ENCODE measurements at places on chromosomes 2 and 18.

DNA sequence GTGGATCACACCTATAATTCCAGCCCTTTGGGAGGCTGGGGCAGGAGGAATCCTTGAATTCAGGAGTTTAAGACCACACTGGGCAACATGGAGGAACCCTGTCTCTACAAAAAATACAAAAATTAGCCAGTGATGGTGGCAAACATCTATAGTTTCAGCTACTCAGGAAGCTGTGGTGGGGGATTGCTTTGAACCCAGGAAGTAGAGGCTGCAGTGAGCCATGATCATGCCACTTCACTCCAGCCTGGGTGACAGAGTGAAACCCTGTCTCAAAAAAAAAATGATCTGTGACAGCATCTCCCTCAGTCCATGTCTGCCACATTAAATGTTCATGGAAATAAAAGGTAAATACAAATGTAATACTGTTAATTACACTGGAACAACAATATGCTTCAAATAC, 121.4 kb upstream of the COL5A2 start:
- DNase-seq, result no peak

DNA sequence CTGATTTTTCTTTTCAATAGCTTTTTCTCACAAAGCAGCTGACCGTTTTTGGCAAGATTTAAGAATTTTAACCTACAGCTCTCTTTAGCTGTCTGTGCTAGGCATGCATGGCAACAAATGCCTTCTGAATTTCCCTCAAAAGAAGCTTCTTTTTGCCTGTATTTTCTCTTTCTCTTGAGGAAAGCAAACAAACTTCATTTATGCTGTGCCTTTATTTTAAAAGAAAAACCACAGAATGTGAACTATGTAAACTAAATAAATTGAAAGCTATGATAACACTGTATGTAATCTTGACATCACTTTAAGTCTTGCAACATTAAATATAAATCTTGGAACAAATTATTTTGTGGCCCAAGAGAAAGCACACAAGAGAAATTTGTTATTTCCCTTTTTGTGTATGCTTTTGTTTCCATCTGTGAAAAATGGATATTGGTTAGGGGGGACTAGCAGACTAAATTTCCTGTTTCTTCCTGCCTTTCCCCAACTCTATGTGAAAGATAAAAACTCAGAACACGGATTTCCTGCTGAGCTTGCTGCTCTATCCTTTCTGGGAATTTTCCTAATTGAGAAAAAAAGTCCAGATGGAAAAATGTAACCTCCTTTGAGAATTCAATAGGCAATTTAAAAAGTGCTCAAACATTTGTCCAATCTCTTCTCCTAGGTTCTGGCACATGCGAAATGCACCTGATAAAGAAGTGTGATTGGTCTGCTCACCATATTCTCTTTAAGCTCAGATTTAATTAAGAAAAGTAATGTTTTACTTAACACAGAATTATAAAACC, 20.9 kb upstream of the TFPI start:
- DNase-seq, result no peak

DNA sequence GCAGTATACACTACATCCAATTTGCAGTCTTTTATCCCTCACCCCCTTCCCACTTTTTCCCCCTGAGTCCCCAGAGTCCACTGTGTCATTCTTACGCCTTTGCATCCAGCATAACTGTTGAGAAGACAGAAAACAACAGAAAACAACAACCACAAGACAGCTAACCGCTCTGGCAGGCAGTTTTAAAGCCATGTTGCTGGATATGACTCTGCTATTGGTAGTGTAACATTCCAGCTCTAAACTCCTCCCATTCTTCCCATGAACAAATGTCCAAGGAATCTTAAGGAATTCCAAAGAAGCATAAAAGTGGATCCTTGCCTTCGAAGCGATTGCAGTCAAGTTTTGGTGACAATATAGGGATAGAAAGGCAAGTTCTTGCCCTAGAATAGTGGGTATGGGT, 599.1 kb downstream of the NYAP2 start:
- no peak for DNase-seq

- DNase-seq, result no peak
These were observed 1634.6 kb upstream of the CELF4 start for GRCh38 chr18:39200153-39200552.

GRCh38 chr2:16507655-16508489, 157.8 kb downstream of the CYRIA start:
- peak; percentile 11 for DNase-seq

DNA sequence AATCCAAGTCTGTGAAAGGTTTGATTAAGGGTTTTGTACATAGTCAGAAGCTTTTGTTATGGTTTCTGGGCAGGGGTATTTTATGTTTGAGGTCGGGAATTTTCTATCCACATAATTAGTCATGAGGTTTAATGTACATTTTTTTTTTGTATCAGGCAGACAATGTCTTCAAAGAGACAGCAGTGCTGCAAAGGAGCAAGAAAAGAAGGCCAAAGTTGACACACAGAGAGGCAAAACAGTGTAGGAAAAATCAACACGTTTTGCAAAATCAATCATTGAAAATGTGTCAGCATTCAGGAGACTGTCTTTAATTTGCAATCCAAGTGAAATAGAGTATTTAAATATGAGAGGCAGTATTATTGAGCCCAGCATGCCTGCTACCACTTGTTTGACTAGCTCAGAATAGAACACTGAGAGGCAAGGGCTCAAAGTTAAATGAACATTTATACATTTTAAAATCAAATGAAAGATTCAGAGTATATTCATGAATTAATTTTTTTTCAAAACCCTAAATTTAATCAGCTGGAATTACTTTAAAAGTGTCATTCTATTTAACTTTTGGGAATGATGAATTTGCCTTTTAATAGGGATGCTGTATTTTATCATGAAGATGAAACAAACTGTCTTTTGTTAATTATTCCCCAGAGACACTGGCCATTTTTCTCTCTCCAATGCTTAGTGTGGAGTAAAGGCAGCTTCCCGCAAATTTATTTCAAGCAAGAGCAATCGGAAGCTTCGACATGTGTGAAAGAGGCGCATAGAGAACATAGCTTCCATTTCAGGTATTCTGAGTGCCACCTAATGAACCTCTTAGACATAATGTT, 11.3 kb downstream of the VRK2 start:
- DNase-seq, result no peak

GRCh38 chr2:53600815-53601214, 166.8 kb upstream of the CHAC2 start:
- no peak for DNase-seq

DNA sequence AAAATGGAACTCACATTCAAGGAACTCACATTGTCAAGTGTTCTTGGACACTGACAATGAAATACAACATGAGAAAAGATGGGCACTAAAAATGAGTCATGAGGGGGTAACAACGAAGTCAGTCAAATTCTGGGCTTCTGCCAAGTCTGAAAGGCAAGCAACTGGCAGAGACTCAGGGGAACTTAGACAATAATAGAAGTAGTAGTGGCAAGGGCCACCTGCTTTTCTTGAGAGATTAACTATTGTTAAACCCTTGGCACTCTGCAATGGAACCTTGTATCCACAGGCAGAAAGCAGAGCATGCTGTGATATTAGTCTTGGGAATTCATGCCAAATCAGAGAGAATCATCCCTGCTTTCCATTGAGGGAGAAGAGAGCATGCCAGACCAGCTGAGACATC, 382.6 kb upstream of the CDH2 start:
- no peak for DNase-seq

DNA sequence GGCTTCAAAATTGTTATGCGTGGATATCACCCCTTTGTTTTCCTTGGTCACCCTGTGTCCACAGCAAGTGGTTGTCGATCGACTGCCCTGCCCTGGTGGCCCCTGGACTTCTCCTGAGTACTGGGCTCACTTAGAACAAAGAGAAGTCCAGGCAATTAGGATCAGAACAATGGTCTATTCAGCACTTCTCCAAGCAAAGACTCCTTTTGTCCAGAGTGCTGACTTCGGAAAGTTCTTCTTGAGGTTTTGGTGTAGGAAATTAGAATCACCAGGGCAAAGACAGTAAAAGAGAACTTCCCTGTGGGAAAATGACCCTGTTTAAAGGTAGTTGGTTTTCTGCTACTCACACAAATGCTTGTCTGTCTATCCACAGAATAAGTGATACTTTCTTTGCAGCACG, 173.9 kb downstream of the FHOD3 start:
- no peak for DNase-seq

DNA sequence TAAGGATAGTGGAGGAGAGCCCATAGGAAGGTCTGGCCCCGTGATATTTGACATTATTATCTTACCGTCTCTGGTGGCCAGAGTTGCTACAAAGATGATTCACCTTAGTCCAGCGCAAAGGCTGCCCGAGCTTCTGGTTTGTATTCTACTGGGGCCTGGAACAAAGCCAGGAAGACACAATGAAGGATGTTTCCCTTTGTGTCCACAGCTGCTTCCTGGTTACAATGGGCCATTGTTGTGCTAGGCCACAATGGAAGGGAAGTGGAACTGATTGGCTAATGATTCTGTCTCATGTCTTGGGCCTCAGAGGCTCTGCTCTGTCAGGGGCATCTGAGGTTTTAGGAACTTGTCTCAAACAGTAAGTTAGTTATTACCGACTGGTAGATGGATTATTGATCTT, 132.2 kb downstream of the TDRD15 start:
- DNase-seq, result no peak

GRCh38 chr2:185745864-185746859, 7.6 kb downstream of the FSIP2 start:
- no peak for DNase-seq

DNA sequence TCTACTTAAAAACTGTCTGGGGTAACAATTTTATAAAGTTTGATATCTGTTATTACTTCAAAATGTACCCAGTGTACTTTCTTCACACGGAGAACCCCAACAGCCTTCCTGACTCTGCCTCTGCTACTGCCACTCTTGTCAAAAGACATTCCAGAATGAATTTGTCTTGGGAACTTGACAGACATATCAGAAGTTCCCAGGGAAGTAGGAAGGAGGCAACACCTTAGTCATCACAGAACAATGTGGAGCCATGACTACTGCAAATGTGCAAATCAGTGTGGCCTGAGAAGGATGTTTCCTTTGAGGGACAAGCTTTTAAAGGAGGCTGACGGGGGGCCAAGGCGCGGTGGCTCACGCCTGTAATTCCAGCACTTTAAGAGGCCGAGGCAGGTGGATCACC, 133.8 kb upstream of the RNF152 start:
- DNase-seq, result peak; percentile 35

- no peak for DNase-seq
These were observed 95.3 kb downstream of the FSIP2 start for GRCh38 chr2:185833864-185834263.

DNA sequence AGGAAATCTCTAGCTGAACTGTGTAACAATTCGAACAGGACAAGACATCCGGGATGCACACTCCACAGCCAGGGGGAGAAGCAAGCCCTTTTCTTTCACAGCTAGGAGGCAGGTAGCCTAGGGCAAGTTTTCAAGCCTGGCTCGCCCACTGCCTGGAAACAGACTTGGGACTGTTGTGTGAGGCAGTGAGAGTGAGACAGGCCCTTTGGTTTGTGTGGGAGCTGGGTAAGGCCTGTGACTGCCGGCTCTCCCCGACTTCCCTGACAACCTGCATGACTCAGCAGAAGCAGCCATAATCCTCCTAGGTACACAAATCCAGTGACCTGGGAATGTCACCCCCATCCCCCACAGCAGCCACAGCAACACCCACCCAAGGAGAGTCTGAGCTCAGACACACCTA, 179.7 kb downstream of the WDPCP start:
- DNase-seq, result no peak

- no peak for DNase-seq
These were observed 4.5 kb downstream of the CXCR2 start for GRCh38 chr2:218130377-218130776.

- DNase-seq, result no peak
These were observed 13.6 kb downstream of the AQP12A start for GRCh38 chr2:240705204-240705791.

DNA sequence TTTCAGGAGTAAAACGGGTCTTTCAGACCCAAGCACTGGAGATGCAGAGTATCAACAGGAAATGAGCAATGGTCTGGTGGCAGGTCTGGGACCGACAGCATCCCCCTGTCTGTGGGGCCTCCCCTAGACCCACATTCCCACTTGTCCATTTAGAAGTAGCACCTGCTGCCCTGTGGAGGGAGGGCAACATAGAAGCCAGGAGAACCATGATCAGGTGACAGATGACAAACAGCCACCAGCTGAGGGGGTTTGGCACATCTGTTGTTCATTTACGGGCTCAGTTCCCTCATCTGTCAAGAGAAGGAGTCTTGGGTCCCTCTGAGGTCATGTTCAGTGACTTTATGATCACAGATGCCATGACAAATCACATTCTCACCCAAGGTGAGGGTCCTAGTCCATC, 77.9 kb upstream of the SLC66A3 start:
- DNase-seq, result no peak

DNA sequence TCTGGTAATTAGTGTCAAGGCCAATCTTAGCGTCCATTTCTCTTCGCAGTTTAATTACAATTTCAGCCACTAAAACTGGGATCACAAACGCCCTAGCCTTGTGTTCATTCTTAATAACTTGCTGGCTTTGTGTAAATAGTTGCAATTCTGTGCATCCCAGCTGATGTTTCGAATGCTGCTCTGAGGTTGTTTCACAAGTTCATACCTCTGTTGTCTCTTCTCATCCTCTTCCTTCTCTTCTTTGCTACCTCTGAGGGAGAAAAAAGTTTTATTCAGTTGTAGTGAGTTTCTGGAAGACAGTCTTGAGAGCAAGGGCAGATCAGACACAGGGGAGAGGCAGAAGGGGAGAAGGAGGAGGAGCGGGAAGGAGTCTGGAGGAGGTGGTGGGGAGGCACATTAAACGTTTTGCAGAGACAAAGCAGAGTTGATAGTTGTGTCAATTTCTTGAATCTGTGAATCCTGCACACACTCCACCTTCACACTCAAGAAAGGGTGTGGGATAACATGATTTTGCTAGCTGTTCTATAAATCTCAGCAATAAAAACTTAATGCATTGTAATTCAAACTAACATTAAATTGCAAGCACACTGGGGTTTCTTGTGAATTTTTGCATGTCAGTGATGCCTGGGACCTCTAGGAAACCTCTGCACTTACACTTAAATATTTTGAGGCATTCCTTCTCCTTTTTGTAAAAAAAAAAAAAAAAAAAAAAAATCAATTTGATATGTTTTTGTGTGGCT, 6.8 kb downstream of the MEIS1 start:
- no peak for DNase-seq

DNA sequence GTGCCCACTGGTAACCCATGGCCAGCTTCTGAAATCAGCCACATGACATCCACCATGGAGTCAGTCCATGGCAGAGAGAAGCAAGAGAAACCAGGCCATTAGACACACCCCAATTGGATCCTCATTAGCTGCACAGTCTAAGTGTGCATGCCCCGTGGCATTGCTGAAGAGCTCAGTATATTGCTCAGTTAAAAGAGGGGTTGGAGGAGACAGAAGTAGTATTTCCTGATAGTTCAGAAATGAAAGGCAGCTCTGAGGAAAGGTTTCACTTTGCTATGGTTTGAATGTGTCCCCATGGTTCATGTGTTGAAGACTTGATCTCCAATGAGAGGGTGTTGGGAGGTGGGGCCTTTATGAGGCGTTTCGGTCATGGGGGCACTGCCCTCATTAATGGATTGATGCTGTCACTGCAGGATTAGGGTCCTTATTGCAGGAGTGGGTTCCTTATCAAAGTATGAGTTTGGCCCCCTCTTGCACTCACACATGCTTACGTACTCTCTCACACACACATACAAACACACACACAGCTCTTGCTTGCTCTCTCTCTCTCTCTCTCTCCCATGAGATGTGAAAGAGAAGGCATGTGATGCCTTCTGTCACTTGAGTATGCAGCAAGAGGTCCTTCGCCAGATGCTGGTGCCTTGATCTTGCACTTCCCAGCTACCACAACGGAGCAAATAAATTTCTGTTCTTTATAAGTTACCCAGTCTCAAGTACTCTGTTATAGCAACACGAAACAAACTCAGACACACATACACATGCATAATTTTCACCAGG, 58.0 kb downstream of the TMEM163 start:
- DNase-seq, result no peak

All from RKO (cell line).